ENCODE measurements at places on chromosomes 12 and 14.

- DNase-seq: no peak
Measured at GRCh38 chr14:54025661-54026060, 69.0 kb upstream of the BMP4 start.

GRCh38 chr14:31560759-31561154 lies 447 bp upstream of the NUBPL start:
- no peak for DNase-seq

DNA sequence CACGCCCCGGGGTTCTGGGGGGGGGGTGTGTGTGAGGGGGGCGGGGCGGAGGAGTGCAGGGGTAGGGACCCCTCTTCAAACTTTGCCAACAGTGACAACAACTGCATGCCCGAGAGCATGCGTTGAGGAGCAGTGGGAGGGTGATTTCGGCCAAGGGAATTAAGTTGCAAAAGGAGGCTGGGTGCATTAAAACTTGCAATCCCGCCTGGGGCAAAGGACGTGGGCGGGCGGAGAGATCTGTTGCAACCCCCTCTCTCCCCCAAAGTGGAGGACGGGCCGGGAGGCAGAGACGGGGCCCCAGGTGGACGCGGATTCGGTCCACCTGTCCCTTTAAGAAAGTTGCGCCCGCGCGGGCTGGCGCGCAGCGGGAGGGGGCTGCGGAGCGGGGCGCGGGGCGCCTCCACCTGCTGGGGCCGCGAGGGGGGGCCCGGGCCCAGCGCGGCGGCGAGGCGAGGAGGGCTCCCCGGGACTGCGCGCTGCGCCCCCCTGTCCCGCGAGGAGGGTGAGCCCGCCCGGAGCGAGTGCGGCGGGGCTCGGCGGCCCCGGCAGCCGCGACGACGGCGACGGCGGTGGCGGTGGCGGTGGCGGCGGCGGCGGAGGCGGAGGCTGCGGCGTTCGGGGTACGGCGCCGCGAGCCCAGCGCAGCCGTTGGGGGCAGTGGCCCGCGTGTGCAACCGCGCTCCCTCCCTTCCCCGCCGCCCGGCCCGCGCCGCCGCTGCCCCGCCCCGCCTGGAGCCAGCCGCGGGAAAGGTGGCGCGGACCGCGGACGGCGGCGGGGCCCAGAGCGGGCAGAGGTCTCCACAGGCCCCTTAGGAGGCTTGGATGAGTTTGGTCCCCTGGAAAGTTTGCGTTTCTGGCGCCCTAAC lies 530 bp upstream of the FOXN4 start:
- no peak for DNase-seq

DNA sequence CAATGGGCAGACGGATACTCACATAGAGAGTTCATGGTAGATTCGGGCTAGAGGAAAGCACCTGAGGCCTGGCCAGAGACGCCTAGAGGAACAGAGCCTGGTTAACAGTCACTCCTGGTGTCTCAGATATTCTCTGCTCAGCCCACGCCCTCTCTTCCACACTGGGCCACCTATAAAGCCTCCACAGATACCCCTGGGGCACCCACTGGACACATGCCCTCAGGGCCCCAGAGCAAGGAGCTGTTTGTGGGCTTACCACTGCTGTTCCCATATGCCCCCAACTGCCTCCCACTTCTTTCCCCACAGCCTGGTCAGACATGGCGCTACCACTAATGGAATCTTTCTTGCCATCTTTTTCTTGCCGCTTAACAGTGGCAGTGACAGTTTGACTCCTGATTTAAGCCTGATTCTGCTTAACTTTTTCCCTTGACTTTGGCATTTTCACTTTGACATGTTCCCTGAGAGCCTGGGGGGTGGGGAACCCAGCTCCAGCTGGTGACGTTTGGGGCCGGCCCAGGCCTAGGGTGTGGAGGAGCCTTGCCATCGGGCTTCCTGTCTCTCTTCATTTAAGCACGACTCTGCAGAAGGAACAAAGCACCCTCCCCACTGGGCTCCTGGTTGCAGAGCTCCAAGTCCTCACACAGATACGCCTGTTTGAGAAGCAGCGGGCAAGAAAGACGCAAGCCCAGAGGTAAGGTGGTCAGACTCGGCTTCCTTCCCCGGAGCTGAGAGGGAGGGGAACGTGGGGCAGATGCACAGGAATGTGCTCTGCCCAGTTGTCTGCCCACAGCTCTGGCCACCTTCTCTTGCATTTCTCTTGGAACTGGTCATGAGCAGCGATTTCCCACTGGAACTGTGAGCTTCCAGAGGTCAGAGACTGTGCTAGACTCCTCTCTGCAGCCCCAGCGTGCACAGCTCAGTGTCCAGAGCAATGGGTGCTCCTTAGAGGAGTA lies at the start of gene CD4:
TSS of gene CD4 (plus strand) at position 557 of the 953 bp plus-strand sequence. CDS start 10,611 bp downstream, outside the sequence.
- DNase-seq: peak; percentile 52
